ENCODE measurements at places on chromosomes 3 and 15. TPM values are rescaled to one million over a fixed set of nuclear protein-coding genes. Genes with fewer than 3 reads are reported as not detected.

DNA sequence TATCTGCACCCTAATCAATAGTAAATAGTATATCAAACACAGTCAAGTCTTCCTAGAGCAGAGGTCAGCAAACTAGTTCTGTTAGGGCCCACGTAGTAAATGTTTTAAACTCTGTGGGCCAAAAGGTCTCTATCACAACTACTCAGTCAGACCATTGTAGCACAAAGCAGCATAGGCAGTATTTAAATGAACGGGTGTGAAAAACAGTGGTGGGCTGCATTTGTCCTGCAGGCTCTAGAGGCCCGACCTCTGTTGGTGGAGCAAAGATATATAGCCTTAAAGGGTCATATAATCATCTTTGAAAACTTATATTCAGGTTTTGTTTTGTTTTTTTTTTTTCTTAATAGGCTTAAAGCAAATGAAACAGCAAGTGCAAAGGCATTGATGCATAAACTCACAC is 326.4 kb upstream of the TRIM42 start:
- H3K4me1 ChIP-seq: peaks cover 3% of the 10 kb centered on the region
- no peak overlapping the region for H3K27ac ChIP-seq
- no peak overlapping the region for H3K4me3 ChIP-seq
- DNase-seq: no peak
- H3K27me3 ChIP-seq: peaks cover 2% of the 10 kb centered on the region
- H3K36me3 ChIP-seq: no peaks in the 10 kb centered on the region

DNA sequence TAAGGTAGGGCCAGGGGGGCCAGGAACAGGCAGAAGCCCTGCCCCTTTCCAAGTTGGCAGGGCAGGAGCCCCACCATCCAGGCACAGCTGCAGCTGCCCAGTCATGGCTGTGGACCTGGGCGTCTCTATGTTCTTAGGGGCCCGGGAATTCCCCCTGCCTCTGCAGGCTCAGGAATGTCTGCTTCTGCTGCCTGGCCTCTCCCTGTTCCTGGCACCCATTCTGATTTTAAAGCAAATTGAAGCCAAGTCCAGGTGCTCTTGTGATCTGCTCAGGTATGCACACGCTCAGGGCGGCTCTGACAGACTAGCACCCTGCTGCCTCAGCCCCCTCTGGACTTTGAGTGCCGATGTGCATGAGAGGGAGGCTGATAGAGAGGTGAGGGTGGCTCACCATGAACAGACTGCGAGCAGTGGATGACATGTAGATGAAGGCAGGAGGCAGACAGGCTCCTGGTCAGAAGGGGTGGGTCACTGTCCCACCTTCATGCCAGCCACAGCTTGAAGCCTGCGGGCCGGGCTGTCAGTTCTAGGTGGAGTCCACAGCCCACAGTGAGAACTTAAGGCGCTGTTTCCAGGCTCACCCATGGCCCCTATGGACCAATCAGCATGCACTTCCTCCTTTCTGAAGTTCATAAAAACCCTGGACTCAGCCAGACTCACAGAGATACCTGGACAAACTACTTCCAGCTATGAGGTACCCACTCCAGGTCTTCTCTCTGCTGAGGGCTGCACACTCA is 747.8 kb upstream of the GBE1 start:
- H3K4me1 ChIP-seq: no peaks in the 10 kb centered on the region
- no peak overlapping the region for H3K27ac ChIP-seq
- no peaks in the 10 kb centered on the region for H3K27me3 ChIP-seq
- DNase-seq: no peak

The RHCG gene
- total RNA-seq: 0.26 TPM

The CD86 gene
- total RNA-seq: not detected

GRCh38 chr3:140754936-140755335 is 77.1 kb downstream of the TRIM42 start:
- H3K36me3 ChIP-seq: no peaks in the 10 kb centered on the region
- no peak for DNase-seq
- no peak overlapping the region for H3K4me3 ChIP-seq
- no peaks in the 10 kb centered on the region for H3K4me1 ChIP-seq
- no peak overlapping the region for H3K27ac ChIP-seq

The SNX22 gene
- 1.9 TPM for total RNA-seq

GRCh38 chr3:100045696-100046095 is 68.6 kb downstream of the FILIP1L start:
- DNase-seq: no peak
- H3K4me3 ChIP-seq: no peak overlapping the region
- no peaks in the 10 kb centered on the region for H3K27me3 ChIP-seq
- H3K4me1 ChIP-seq: no peaks in the 10 kb centered on the region
- no peaks in the 10 kb centered on the region for H3K36me3 ChIP-seq

The MUC13 gene
- total RNA-seq: not detected

GRCh38 chr3:179000659-179001058 is 71.0 kb downstream of the ZMAT3 start:
- H3K36me3 ChIP-seq: no peaks in the 10 kb centered on the region
- H3K27ac ChIP-seq: no peak overlapping the region
- DNase-seq: no peak
- H3K27me3 ChIP-seq: no peaks in the 10 kb centered on the region
- no peak overlapping the region for H3K4me3 ChIP-seq

The PLA2G4D gene
- total RNA-seq: not detected

The ITPKA gene
- 0.75 TPM for total RNA-seq

All from endodermal cell (in vitro differentiated cells).